ENCODE measurements at places on chromosomes 2 and 18.
A peak's percentile ranks its signal among the peaks of the same experiment; 100 is the strongest.

- no peak for DNase-seq
Measured at GRCh38 chr2:104975851-104976250, 62.0 kb upstream of the MRPS9 start.

DNA sequence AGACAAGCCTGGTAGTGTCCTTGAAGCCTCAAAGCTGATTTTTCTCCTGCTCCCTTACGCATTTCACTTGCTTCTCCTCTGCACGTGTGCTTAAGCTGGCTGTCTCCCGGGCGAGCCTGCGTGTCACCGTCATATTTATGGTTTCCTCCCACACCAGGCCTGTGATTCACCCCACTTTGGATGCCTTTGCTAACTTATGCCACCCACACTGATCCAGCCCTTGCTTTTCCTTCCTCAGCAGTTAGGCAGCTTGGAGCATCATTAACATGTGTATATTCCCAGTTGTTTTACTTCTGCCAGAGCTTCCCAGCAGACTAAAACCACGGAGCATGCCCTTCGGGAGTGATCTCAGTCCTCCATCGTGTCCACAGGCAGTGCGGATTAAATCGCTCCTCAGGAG is 2.2 kb downstream of the ST3GAL5 start:
- DNase-seq, result peak; percentile 98

DNA sequence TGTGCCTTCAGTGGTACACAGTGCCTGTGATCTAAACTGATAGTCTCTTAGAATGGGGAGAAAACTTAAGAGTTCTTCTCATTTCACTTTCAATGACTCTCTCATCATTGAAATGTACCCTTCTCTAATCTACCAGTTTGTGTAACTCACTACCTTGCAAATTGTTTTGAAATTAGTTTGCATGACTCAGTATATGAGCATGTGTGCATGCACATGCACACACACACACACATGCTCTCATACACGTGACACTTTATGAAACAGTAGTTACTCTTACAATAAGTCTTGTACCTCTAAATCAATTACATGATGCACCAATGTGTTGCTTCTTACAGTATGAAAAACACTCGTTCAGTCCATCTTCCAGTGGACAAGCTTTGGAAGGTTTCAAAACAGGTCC is 10.6 kb downstream of the LYPD6B start:
- DNase-seq, result peak; percentile 48

GRCh38 chr2:64488050-64488974 is 34.4 kb downstream of the LGALSL start:
- peak; percentile 51 for DNase-seq

GRCh38 chr2:63819765-63820717 is 21.7 kb upstream of the UGP2 start:
- DNase-seq, result peak; percentile 16

GRCh38 chr2:208371634-208371935 is 35.0 kb upstream of the PTH2R start:
- DNase-seq, result no peak

DNA sequence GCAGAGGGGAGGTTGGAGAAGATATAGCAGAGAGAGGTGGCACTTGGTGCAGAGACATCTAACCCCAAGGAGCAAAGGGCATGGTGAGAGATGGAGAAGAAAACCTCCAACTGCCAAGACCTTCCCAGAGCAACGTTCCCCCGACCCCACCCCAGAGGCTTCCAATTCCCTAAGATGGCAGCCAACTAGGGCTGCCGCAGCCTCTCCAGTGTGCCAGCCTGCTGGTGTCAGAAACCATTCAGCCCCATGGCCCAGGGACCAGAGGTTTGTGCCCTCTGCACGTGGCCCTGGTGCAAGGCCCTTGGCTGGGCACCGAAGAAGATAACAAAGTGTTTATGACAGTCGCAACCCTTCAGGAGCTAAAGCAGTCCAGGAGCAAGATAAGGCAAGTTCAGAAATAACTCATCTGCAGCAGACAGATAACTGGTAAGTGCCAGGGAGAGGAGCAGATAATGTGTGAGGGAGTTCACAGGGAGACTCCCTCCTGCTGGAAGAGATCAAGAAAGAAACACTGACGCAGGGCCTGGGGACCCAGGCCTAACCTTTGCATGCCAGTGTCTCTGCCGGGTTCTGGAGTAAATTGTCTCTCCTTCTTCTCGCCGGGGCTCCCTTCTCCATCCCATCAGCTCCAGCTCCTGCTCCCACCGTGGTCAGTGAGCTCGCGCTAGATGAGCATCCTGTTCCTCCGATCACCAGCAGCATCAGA is 66.1 kb upstream of the ID2 start:
- DNase-seq, result no peak

GRCh38 chr2:119219873-119220272 is 3.8 kb upstream of the STEAP3 start:
- DNase-seq, result peak; percentile 45

DNA sequence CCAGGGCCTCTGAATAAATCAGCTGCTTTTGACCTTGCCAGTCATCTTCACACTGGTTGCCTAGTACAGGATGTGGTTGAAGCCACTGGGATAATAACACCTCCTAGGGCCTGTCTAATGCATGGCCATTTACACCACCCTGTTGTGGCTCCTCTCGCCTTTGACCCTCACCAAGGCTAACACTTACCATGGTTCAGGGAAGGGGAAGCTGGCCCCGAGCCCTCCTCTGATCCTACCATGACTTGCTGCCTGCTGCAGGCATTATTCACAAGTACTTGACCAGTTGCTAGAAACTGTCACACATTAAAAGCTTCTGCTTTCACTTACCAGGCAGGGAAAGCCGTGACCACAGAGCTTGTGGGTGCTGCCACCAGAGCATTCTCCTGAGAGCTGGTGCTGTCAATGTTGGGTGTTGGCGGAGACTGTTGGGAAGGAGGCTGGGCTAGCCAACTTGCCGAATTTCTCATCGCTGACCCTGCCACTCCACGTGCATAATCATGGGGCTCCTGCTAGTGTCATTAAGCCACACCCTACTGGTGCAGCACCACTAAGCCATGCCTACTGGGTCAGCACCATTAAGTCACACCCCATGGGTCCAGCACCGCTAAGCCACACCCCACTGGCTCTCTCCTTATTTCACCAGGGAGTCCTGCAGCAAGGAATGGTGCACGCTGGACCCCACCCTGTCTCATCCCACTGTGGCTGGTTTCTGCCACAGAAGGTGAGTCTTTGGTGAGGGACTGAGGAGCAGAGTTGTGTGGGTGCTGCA is 47.0 kb upstream of the TTC39C start:
- no peak for DNase-seq

DNA sequence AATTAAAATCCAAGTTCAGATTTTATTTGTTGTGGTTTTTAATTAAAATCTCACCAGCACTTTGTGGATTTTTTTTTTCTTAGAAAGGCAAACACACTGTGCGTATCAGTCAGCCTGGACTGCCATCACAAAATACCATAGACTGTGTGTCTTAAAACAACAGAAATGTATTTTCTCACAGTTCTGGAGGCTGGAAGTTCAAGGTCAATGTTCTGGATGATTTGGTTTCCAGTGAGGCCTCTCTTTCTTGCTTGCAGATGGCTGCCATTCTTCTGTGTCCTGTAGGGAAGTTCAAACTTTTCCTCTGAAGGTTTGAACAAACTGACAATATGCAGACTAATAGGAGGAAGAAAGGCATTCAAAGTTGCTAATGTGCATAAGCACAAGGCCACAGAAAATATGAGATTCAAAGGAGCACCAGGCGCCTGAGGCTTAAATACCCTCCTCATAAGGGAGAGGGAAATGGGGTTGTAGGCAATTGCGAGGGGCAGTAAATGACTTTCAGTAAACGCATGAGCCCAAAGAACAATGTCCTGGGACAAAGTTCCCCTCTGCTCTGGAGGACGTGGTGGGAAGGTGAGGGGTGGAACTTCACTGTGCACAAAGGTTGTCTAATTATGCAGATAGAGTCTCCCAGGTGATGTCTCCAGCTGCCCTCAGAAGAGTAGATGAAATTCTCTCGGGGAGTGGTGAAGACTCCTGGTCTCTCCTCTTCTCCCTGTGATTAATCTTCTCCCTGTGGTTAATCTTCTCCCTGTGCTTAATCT is 26.5 kb upstream of the KCNF1 start:
- no peak for DNase-seq

- no peak for DNase-seq
Measured at GRCh38 chr2:233422050-233422639, 67.9 kb downstream of the DGKD start.

DNA sequence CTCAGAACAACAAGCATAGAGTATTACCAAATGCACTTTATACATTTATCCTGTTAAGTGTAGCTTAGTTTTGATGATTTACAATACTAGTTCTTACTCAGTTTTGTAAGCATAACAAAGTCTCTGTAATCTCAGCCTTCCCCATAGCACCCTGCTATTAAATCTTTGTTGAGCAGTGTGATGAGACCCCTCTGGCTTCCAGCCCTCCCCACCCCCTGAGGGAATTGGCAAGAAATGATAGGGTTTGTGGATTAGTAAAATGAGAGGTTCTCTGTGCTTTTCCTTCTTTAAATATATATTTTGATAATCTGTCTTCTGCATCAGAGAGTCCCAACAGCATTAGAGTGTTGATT is 37.2 kb downstream of the ZNF521 start:
- DNase-seq, result no peak
